ENCODE measurements at places on chromosomes 3 and 15.

DNA sequence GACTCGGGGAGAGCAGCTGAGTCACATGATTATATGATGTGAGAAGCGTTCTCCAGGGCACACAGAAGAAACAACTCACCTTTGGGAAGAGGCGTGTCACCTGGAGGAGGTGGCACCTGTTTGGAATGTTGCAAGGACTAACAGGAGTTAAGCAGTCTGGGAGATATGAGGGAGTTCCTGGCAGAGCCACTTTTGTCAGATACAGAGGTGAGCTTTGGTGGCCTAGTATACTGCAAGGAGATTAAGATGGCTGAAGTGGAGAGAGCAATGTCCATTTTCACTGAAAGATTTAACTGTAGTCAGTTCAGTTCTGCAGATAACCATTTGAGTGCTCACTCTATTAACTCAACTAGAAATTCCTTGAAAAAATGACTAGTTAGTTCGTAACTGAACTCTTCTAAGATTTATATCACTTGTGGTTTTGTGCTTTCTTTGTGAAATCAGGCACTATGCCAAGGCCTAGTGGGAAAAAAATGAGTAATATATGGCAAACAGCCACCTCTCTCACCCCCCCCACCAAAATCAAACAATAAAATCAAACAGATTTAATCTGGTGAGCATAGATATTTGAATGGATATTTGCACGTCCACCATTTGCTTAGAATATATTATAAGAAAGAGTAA lies 61.3 kb downstream of the CRYBG3 start:
- no peak for DNase-seq

DNA sequence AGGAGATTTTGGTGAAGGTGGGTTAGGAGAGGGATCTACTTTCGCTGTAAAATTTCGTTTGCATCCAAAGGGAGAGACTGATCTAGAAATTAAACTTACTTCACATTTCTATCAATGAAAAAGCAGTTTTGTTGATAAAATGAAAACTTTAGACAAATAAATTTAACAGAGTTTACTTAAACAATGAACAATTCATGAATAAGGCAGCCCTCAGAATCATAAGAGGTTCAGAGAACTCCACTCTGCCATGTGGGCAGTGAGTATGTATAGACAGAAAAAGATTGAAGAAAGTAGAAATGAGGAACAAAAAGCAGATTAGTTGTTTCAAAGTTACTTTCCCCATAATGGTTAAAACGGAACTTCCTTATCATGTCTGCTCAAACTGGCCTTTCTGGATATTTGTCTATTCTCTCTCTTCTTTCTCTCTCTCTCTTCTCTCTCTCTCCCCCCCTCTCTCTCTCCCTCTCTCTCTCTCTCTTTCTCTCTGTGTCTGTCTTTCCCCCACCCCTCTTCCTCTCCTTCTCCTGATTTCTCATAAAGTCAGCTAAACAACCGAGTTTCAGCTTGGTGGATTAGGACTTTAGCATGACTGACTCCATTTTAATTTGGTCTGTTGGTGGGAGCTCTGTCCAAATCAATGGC lies 248.9 kb downstream of the TJP1 start:
- no peak for DNase-seq

DNA sequence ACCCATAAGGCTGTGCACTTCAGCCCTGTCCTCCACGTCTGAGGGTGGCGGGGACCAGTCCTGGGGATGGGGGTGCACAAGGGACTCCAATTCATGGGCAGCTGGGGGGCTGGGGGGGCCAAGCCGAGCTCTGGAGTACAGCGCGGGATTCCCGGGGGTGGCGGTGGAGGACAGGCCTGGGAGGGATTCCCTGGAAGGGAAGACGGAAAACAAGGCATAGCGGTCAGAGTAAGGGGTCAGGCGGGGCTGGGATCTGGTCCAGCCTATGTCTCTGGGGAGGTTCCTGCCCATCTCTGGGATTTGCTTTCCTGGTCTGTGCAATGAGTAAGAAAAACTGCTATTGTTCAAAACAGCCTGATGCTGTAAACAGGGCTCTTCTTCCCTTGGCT lies 8.1 kb upstream of the IGDCC3 start:
- no peak for DNase-seq

DNA sequence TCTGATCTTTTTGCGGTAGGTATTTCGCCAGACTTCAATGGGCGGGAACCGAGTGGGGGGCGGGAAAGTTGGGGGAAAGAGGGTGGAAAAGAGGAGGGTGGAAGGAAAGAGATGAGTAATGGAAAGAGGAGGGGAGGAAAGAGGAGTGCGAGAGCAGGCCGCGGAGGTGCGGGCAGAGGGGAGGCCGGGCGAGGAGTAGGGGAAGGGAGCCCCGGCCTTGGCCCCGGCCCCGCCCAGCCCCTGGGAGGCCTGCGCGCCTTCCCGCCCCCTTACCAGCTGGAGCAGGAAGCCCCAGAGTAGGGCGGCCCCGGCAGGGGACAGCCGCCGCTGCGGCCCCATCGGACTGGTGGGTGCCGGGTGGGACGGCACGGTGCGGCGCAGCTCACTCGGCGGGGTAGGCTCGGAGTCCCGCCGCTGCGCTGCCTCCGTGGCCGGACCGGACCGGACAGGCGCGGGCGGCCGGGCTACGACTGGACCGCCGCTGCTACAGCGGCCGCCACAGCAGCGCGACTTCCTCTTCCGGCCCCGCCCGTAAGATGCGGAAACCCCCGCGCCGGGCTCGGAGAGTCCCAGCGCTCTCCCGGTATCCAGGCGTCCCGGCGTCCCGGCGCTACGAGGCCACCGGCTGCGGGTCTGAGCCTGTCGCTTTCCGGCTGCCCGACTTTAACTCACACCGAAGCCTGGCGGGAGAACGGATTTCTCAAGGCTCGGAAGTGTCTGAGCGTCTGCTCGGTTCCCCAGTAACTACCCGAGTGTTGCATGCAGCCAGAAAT lies at the start of gene SPPL2A:
TSS of gene SPPL2A (minus strand) at position 512 of the 773 bp plus-strand sequence. CDS start at position 339, 173 bp downstream.
- DNase-seq: peak; percentile 82

GRCh38 chr15:67117370-67117769 lies 52.0 kb downstream of the SMAD3 start:
- DNase-seq: no peak

GRCh38 chr3:64078966-64079365 lies 55.7 kb upstream of the PSMD6 start:
- no peak for DNase-seq

DNA sequence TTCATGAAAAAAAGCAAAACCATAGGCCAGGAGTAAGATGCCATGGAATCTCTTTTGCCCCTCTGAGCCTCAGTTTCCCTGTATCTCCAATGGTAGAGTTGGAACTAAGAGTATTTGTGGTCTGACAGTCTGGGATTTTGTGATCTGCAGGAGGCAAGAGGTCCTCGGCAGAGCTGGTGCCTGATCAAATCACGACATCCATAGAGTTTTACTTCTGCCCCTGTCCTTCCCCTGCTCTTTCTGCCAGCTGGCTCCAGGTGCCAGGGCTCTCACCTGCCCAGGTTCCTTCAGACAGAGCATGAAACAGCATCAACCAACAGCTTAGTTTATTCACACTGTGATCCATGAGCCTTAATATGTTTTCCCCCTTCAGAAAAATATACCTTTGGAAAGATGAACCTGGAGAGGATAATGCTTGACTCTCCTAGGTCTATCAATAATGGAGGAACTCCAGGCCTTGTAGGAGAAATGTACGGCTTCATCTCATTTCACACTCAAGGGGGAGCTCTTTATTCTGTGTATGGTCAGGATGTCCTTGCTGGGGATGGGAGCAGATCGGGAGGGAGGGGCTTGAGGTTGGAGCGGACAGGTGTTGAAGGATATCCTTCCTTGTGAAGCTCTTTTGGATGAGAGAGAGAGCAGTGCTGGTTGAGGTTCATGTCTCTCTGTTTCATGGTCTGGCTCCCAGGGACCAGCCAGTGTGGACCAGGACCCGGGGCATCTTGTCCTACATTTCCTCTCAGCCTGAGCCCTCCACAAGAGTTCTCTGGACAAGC lies 309.9 kb downstream of the RPLP1 start:
- DNase-seq: no peak

DNA sequence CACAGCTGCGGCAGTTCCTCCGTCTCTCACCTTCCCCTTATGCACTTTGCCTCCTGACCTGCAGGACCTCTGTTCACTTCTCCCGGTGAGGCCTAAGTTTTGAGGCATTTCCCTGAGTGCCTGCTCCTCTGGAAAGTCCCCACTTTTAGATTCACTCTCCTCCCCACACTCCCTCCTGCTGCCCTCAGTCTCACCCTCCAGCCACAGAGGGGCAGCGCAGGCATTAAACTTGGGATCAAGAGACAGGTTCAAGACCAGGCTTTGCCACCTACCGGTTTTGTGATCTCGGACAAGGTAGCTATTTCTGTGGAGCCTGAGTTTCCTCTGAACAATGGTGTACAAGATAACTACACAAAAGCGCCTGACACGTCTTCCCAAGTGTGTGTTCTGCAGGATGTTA lies 19.4 kb downstream of the SLC6A11 start:
- no peak for DNase-seq

DNA sequence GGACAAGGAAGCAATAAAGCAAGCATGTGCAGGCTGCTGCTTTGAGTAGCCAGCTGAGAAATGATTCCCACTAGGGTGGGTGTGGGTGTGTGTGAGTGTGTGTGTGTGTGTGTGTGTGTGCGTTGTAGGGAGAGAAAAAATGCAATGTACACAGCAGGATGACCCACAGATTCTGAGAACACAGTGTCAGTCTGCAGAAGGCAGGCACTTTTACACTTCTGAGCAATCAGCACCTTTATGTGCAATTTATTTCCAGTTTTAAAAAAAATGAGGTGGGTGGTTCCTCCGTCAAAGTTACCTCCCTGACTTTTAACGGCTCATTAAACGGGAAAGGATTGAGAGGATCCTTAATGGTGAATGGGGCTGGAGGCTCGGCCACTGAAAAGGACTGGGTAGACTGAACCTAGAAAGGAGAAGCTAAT lies 38.5 kb upstream of the LIPC start:
- DNase-seq: no peak

GRCh38 chr3:77038468-77038929 lies 1.4 kb upstream of the ROBO2 start:
- DNase-seq: peak; percentile 74

DNA sequence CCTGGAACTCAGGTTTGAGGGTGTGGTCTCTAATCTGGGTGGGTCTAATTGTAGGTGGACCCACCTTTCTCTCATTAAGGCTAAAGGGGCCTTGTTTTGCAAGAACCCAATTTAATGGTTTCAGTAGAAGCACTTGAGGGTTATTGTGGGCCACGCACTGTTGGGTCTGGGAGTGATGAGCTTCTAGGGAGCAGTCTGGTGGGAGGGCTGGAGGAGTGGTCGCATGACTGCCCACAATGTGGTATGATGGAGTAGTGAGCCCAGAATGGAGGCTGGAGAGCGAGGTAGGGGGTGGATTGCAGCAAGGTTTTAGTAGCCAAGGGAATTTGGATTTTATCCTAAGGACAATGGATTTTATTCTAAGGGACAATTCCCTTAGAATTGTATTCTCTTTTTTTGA lies 2.7 kb downstream of the TATDN2 start:
- no peak for DNase-seq

- no peak for DNase-seq
These were observed 5.1 kb downstream of the SPTBN5 start for GRCh38 chr15:41888662-41889253.

DNA sequence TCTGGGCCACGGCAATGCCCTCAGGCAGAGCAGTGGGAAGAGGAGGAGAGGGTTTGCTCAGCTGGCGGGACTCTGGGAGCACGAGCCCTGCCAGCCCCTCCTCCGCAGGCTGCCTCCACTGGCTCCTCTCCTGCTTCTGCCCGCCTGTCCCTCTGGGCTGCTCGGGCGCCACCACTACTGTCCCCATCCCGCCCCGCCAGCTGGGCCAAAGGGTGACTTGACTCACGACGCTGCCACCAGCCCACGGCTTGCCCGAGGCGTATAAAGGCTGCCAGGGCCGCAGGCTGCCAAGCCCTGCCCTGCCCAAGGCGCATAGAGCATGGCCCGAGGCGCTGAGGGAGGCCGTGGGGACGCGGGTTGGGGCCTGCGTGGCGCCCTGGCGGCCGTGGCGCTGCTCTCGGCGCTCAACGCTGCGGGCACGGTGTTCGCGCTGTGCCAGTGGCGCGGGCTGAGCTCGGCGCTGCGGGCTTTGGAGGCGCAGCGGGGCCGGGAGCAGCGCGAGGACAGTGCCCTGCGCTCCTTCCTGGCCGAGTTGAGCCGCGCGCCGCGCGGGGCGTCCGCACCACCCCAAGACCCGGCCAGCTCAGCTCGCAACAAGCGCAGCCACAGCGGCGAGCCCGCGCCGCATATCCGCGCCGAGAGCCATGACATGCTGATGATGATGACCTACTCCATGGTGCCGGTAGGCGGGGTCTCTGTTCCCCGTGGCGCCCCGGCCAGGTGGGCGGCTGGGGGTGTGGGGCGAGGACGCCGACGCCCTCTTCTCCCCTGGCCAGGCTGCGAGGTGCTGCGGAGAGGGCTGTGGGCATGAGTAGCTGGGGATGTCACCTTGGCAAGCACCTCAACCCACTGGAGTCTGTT lies at the start of gene GLDN:
TSS of gene GLDN (plus strand) at position 290 of the 861 bp plus-strand sequence. CDS start at position 320, 30 bp downstream.
- DNase-seq: no peak

- DNase-seq: peak; percentile 71
These were observed 399 bp downstream of the MYO9A start for GRCh38 chr15:72117486-72118016.

DNA sequence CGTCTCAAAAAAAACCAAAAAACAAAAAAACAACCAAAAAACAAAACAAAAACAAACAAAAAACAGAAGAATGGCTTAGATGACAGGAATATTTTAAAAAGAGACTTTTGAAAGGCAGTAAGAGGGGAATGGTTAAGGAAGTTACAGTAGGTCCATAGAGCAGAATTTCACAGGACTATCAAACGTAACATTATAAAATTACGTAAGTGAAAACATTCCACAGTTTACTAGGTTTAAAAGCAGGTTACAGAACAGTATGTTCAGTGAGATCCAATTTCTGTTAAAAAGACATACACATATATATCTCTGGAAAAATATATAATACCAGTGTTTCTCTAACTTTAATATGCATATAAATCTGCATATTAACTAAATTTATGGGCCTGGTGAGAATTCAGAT lies 50.2 kb upstream of the MUC13 start:
- DNase-seq: no peak

Data from SW 1271 (cell line).